GM19239 (cell line): ENCODE measurements at places on chromosomes 3 and 15.

DNA sequence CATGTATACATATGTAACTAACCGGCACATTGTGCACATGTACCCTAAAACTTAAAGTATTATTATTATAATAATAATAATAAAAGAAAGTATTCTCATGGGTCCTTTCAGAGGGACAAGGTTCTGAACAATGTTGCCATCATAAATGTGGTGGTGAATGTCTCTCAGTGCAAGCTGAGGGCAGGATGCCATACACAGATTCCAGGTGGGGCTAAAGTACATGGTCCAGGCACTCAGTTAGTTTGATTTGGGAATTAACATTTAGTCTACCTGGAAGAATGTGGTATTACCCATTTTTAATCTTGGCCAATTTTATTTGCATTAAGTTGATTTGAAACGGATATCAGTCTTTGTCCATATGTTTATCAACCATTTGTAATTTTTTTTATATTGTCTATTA is 24.5 kb downstream of the PDE8A start:
- DNase-seq, result no peak

- DNase-seq, result no peak
Measured at GRCh38 chr15:50140098-50140497, 21.1 kb upstream of the ATP8B4 start.

GRCh38 chr3:8911781-8912180 is 51.5 kb downstream of the RAD18 start:
- no peak for DNase-seq

- DNase-seq, result no peak
Measured at GRCh38 chr15:96102631-96103030, 227.9 kb upstream of the NR2F2 start.

GRCh38 chr15:32872621-32873283 is 154.9 kb downstream of the GREM1 start:
- DNase-seq, result no peak

DNA sequence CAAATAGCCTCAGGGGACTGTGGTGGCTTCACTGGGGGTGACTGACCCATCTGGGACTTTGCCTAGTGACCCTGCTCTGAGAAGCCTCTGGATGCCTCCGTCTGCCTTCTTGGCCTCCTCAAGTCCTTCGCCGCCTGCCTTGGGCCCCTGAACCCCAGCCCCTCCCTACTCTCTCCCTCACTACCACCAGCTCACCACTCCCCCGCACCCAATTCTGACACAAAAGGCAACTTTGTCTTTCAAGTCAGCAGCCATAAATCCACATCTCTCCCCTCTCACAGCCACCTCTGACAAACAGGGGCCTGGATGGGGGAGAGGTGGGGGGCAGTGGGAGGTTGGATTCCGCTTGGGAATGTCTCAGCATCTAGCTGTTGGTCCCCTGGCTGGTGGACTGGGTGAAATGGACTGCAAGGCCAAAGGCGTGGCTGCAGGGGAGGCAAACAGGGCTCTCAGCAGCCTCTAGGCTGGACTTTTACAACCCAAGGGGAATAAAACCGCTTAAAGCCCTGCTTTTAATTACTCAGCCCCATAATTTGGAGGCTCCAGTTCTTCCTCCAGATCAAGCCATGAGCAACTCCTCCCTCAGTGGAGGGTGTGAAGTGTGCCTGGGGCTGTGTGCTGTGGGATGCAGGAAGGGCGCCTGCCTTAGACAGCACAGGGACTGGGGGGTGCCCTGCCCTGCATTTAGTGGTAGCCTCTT is 33.4 kb downstream of the IGDCC3 start:
- DNase-seq, result no peak

DNA sequence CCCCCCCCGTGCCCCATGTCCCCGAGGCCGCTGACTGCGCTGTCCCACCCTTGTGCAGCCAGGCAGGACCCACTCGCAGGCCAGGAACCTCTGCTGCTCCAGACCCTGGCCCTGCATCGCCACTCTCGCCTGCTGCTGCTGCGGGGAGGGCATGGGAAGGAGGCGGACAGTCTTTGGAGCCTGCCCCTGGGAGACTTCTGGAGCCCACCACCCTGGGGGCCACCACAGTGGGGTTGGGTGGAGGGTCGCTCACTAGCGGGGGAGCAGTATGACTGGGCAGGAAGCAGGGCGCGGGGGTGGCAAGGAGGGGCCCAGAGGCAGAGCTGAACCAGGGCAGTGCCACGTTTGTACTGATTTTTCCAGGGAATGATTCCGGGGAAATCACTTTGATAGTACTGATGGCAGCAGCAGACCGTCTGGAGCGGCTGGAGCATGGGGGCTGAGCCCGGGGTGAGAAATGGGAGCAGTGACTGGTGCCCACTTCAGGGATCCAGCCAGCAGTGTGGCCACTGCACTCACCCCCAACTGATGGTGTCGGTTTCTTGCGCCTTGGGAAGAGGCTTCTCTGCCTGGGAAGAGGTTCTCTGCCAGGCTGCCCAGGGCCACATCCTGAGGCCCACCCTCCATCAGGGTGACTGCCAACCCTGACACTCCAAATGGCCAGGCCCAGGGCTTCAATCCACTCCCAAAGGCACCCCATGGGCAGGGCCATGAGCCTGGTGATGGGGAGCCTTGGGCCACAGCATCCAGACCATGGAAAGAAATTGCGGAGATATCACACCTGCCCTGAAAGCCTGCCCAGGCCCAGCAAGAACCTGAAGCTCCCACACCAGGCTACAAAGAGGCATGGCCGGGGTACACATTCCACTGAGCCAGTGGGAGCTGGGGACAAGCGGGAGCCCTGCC is 53.7 kb downstream of the LSAMP start:
- DNase-seq, result no peak

GRCh38 chr3:164470471-164470870 is 607.8 kb downstream of the SI start:
- DNase-seq, result no peak

- no peak for DNase-seq
Measured at GRCh38 chr15:90407871-90408317, 19.9 kb downstream of the IQGAP1 start.
